Skin of body (tissue), 3 donors: ENCODE measurements at places on chromosomes 4 and X.

DNA sequence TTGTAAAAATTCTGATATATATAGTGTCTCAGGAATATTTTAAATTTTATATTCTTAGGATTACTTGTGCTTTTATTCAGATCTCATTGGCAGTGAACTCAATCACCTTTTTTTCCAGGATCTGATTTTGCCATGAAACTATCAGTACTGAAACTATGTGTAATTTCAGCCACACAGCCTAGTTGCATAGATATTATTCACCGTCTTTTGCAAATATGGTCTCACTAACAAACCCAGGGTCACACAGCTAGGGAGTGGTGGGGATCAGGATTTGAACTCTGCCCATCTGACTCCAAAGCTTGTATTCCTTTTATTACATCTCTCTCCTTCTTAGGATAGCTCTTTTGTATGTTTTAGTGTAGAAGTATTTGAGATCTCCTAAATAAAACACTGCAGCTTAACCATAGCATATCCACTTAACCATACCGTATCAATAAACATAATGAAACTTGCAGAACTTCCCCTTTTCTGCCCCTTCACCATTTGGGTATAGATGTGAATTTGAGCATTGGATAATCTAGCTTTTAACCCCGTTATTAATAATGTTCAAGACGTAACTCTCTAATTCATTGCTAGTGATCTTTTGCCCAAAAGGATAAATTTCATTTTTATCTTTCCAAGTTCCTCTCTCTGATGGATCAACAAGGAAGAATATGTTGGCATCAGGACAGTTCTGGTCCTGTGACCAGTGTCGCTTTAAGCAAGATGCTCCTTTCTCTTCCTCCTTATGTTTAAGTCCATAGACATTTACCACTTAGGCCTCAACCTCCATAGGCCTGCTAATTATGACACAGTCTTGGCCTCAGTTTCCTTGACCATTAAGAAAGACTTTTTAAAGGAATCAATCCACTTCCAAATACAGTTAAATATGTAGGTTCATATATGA is 74.6 kb downstream of the RAPGEF2 start:
- no peak for DNase-seq

DNA sequence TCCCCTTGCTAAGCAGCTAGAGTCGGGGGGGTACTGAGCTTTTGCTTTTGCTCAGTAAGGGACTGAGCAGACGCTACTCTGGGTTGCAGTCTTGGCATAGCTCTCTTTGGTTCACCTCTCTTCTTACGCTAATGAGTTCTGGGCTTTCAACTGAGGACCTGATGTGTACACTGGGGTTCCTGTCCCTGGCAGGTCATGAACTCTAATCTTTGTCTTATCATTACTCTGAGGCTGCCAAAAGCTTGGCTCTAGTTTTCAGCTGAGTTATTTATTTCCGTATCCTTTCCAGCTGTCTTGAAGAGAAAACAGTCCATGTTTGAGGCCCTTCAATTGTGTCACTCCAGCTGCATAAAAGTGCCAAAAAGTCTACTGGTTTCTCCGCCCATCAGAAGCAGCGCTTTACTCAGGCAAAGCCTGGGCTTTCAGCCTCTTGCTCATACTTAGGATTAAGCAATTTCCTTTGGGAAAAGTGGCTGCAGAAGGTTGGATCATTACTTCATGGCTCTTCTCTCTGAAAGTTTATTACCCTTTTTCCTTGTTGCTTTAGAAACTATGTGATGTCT is 121.0 kb upstream of the STOX2 start:
- DNase-seq, result peak; percentile 92

DNA sequence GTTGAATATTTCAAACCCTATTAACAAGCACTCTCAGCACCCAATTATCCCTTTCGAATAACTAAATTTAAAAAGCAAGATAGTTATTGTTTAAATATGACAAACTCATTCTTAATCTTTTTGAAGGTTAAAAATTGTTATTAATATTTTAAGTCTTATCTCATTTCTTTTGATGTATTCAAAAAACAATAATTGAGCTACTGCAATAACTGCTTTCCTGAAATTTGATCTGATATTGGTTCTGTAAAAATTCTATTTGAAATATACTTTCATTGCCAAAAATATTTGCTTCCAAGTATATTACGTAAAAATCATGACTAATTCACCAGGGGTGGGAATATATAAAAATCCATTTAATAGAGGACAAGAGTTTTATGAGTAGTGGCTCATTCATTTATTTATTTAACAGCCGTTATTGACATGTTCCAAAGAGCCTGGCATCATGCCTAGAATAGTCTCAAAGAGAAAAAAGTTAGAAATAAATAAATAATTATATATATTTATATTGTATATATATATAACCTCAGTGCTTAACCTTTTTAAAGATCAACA is 34.4 kb downstream of the GLRA3 start:
- DNase-seq, result no peak

DNA sequence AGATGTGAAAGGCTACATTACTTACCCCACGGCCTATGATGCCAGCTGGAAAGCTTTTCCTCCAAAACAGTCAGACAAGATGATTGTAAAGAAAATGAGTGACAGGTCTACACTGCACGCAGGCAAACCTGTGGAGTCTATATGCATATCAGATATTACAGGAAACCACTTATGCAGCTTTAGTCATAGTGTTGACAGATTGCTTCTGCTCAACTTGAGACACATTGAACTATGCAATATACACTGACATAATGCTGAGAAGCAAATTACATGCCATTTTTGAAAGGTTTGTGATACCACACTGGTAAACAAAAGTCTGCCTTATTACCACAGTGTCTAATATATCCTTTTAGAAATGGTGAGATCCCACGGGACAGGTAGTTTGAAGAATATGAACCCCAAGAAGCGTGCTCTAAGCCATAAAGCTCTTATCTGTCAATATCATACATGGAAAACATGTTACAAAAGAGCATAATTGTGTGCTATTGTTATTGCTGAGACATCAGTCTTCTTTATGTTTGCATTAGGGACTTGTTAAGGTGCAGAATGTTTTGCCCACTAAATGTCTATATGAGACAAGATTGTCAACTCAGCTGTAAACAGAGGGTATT is 1835.8 kb upstream of the TENM3 start:
- no peak for DNase-seq

DNA sequence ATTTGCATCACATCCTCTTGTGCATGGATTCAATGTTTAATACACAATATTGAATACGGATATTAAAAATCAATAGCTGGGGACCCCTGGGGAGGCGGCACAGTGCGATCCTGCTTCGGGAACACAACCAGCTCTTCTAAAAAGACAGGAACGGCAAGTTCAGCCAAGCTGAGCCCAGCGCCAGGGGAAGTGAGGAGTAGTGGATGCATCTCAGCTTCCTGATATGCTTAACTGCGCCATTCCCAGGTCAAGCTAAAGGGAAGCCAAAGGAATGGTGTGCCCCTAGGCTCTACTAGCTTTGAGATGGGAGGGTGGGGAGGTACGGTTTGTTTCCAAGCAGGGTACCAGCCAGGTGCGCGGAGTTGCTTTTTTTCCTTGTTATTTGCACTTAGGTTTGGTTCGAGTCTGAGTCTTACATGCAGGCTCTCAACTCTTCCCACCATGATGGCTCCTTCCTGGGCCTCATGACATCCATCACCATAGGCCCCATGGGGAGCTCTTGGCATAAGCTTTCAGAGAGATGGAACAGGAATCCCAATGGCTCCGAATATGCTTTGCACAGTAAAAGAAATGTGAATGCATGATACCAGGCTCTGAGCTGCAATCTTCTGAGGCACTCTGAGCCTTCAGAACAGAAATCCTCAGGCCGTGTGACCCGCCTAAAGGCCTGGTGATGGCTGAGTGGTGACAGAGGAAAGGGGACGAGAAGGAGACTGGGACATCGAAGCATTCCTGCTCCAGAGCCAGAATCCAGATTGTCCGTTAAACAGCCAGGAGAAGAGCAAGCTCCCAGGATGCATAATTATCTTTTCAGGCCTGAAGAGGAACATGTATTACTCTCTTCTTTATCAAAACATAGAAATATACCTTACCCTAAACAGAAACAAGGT is 51.8 kb upstream of the BCOR start:
- DNase-seq, result peak; percentile 9

DNA sequence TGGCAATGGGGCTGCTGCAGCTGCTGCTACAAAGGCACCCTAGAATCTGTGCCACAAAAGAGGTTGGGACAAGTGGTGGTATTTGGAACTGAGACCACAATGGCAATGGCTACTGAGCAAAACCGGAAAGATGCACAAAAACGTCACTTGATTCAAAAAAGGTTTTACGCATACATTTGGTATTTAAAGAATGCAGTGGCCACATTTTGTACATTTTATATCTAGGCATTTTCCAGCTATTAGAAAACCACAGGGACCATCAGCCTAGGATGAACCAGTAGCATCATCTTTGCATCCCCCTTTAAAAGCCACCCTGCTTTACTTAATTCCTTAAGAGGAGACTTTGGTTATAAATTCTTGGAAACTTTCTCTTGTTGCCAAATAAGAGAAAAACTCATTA is 104.8 kb upstream of the CXCL13 start:
- no peak for DNase-seq

DNA sequence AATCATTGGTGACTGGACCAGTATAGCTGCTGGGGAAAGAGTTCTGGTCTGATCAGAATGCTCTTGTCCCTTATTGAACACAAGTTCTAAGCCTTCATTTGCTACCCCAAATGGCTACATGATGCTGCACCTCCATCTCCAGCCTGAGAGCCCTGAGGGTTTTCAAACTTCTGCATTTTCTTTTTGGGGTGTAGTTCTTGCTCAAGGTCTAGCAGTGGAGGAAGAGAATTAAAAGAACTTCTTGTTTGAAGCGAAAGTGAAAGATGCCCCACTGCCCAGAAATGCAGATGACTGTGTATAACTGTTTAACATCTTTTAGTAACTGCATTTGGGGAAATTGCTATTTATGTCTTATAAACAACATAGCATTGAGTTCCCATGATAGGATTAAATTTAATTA is 38.5 kb downstream of the LAMTOR3 start:
- DNase-seq, result no peak

GRCh38 chrX:129617420-129617819 is 37.3 kb downstream of the APLN start:
- DNase-seq, result no peak

DNA sequence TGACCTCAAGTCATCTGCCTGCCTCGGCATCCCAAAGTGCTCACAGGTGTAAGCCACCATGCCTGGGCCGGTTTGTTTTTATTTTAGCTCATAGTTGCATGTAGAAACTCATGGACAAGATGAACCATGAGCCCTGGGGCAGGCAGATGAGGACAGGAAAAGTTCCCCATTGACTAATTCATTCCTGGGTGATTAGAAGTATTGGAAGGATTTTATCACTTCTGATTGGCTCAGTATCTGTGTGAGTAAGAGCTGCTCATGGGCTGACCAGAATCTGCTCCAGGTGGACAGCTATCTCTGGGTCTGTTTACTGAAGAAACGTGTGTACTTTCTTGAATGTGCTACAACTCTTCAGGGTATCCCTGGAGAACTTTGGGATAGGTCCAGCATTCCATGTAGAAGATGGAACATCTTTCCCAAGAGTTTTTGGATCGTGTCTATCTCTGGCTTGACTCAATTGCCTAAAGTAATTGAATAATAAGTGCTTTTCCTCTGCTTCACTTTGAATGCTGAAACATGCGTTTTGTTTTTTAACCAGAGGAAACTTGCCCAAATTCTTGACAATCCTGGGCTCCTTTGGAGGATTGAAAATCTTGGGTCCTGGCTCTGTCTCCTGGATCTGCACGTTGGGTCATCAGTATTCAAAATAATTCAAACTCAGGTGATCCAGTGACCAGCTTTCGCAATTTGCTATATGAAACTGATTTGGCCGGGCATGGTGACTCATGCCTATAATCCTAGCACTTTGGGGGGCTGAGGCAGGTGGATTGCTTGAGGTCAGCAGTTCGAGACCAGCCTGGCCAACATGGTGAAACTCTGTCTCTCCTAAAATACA is 88.6 kb upstream of the DHRSX start:
- no peak for DNase-seq

GRCh38 chr4:76233967-76234678 is 17.4 kb upstream of the FAM47E start:
- DNase-seq, result no peak

DNA sequence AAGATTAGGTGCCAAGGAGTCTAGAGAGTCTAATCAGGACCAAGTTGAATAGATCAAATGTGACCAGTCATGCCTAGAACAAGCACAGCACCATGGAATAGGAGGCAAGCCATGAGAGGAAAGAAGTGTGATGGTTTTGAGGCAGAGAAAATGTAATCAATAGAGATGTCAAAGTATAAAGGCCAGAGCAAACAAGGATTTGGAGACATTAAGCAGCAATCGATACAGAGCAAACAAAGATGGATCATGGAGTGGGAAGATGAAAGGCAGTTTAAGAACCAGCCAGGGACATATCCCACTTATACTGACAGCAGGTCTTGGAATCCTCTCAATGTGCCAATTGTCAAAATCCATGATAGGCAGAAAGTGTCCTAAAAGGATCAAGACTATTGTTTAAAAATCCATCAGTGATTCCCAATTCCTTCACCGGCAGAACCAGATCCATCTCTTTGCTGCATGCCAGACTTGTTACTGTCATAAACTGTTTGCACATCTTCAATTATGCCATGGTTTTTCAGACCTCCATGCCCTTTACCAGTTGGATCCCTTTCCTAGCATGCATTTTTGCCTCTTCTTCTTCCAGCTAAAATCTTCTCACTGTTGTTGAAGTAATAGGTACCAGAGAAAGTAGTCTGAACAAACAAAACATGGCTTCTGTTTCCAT is 520.7 kb upstream of the ARX start:
- DNase-seq, result no peak

DNA sequence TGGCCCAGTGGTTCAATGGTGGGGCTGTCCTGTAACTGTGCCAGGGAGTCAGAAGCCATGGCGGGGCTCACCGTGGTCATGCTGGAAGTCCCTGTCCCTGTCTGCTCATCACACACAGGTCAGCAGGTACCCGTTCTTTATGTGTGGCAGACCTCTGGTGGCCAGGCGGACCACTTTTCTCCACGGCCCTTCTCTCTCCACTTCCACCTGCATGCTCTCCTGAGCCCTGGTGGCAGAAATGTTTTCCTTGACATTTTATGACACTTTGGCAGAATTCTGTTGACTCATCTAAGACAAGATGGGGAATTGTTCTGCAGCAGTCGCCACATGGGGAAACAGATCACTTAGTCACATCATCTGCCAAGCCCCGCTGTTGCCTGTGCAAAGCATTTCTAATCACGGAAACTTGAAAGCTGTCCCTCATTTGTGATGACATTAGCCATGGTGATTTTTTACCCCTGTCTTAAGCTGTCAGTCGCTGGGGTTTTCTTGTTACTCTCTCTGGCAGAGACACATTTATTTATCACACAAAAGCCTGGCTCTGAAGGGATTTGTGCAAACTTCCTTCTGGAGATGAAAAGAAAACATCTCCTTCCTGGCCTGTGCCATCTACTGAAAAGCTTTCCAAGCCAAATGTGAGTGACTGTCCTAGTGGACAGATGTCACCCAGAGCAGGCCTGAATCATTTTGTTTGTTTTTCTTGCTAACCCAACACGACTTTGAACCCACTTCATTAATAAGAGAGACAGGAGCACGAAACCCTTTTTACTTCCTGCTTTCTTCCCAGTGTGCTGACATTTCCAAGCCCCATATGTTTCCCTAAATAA is 38.8 kb upstream of the STIM2 start:
- peak; percentile 25 for DNase-seq

- no peak for DNase-seq
Observed at GRCh38 chrX:1300449-1300848, 31.8 kb downstream of the CSF2RA start.

GRCh38 chr4:73816814-73817213 is 19.7 kb upstream of the CXCL6 start:
- DNase-seq, result no peak
